ENCODE measurements at places on chromosomes 11 and 22.
A peak's percentile ranks its signal among the peaks of the same experiment; 100 is the strongest.

- DNase-seq: no peak
These were observed 839.2 kb downstream of the TBC1D22A start for GRCh38 chr22:47601666-47602065.

GRCh38 chr11:121773076-121773475 lies 320.3 kb upstream of the SORL1-AS1 start:
- DNase-seq: no peak

- DNase-seq: no peak
These were observed 20.5 kb upstream of the TP53I11 start for GRCh38 chr11:44971185-44971584.

GRCh38 chr11:126817523-126818450 lies 182.8 kb downstream of the KIRREL3 start:
- no peak for DNase-seq

DNA sequence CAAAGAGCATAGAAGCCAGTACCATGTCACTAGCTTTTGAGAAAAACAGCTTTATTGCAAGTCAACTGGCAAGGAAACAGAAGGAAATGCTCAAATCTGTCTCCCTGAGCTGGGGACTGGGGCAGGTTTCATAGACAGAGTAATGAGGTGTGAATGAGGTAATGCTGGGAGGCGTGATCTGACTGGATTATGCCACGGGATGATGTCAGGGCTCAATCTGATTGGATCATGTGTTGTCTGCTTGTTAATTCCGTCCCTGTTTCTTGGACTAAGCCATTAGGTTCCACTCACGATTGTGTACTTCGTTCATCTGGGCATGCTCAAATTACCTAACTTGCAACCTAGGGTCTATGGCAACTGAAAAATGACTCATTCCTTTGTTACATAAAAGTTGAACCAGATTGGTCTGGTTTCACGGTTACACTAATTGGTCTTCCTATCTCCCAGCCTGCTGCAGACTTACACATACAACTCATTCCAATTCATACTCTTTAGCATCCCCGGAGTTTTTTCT lies 20.2 kb upstream of the OR10A5 start:
- no peak for DNase-seq

DNA sequence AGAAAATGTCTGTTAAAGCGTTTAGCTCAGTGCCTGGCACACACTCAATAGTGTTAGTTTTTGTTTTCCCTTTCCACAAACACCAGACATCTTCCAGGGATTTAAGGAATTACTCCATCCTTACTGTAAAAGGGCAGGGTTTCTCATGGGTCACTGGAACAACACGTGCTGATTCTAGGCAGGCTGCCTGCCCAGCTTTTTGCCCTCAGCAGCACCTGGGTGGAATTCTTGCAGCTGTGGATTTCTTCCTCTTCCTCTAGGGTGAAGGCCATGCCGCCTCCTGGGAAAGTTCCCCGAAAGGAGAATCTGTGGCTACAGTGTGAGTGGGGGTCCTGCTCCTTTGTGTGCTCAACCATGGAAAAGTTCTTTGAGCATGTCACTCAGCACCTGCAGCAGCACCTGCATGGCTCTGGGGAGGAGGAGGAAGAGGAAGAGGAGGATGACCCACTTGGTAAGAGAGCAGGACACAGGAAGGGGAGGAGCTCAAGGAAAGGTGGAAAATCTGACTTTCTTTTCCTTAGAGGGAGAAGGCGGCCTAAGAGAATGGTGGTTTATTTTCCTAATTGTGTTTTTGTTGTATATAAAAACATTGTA lies 5.4 kb downstream of the HINFP start:
- no peak for DNase-seq

DNA sequence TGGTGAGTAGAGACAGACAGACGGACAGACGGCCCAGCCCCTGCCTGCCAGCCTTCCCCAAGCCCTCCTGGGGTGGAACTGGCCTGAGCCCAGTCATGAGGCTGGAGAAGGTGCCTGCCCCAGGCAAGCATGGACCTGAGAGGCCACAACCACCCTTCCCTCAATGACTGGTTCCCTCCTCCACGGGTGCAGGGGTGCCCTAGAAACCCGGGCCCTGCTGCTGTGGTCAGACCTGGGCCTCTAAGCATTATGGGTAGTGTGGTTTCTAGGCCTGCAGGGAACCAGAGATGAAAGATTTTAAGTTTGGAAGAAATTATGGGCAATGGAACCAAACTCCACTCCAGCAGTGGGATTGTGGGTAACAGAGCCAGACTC lies 13.5 kb downstream of the RHBDD3 start:
- no peak for DNase-seq

DNA sequence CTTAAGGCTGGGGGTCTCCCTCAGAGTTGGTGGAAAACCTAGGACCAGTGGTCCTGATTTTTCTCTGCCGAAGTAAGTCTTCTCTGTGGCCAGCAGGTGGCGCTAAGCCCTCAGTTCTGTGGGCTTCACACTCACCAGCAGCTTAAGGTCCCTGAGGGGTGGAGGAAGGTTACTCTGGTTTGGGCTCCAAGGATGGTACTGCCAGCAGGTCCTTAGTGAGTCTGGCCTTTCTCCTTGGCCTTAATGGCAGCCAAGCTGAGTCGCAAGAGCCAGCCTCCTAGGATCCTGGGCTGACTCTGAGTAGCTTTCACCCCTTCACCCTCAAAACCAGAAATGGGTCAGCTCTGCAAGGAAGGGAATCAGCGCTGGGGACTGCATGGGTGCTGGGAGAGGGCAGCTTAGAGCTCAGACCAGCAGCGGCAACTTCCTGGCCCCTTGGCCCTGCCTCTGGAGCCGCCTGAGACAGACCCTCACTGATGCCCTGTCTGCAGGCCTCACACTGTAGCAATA lies 4.4 kb downstream of the KCNJ11 start:
- peak; percentile 70 for DNase-seq

DNA sequence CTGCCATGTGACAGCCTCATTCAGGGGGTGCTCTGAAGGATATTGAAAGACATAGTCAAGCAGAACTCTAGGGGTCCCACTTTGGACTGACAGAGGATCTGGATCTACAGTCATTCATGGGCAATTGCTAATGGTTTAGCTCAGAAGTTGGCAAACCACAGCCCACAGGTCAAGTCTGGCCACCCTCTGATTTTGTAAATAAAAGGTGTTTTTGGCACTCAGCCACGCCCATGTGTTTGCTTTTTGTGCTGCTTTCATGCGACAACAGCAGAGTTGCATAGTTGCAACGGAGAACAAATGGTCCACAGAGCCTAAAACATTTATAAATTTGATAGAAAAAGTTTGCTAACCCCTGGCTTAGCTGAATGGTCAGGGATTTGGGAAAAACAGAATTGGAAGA lies 41.7 kb downstream of the RPS6KA4 start:
- DNase-seq: no peak

DNA sequence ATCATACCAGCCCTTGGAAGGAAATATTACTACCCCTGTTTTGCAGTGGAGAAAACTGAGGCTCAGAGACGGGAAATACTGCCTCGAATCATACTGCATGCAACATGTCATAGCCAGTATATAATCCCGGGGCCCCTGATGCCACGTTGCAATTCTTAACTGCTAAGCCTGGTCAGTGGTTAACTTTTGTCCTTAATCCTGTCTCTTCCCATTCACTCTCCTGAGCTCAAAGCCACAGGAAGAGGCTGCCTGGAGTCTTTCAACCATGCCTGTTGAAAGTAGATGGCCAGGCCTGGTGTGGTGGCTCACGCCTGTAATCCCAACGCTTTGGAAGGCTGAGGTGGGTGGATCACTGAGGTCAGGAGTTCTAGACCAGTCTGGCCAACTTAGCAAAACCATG lies 166.6 kb downstream of the MIAT start:
- no peak for DNase-seq

GRCh38 chr22:49193348-49193747 lies 634.3 kb downstream of the BRD1 start:
- no peak for DNase-seq

DNA sequence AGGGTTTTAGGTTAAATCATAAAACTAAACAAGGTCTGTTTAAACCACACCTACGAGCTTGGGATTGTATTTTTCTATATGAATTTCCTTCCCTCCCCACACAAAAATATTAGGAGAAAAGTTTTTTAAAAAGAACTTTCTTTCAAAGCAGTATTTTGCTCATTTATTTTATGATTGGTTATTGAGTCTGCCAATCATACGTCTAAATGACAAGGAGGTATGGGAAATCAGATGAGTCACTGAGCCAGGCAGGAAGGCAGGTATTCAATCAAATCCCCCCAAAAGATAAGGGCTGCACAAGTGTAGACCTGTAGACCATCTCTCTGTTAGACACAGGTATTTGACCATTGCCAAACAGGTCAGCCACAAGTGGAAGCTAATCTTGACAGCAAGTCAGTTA lies 440.1 kb upstream of the CCDC90B start:
- no peak for DNase-seq

DNA sequence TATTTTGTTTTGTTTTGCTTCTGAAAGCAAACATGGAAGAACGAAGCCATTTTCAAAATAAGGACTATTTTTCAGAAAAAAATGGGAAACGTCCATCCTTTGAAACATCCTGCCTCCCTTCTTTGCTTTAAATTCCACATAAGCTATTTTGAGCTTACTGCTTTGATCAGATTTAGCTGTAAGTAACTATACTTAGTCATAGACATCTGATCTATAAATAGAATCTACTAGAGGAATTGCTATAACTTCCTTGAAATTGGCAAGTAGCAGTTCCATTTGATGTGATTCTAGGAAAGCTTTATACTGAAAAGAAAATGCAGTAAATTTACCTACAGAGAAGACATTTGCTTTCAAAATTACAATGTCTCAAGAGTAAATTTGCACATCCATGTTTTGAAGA lies 305.8 kb downstream of the TTC28 start:
- no peak for DNase-seq

- DNase-seq: no peak
These were observed 34.3 kb downstream of the PLEKHA7 start for GRCh38 chr11:16979703-16980622.

- DNase-seq: peak; percentile 44
These were observed at the start of gene GLB1L2 for GRCh38 chr11:134331354-134332188. Gene GLB1L2 (plus strand): TSS chr11:134331988. CDS start chr11:134332062, 74 bp downstream.

DNA sequence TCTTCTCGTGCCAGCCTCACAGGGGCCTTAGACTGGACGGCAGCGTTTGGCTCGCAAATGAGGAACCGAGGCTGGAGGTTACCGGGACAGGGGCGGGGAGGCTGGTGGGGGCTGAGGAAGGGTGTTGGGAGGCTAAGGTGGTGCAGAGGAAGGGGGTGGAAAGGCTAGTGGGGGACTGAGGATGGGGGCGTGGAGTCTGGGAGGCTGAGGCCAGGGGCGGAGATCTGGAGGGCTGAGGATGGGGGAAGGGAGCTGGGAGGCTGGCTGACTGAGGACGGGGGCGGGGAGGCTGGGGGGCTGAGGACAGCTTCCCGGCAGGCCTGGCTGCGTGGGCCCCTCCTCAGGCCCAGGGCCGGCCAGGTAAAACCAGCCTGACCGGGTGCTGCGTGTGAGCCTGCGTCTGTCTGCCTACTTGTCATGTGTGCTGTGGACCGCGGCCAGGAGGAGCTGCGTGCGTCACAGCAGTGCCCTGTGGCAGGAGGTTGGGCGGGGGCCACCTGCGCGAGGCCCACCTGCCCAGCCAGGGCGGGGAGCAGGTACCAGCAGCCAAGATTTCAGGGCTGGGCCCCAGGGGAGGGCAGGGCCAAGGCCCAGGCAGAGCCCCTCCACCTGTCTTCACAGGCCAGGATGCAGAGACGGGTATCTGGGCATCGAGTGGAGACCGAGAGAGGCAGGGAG lies 9.4 kb upstream of the PIM3 start:
- DNase-seq: no peak

DNA sequence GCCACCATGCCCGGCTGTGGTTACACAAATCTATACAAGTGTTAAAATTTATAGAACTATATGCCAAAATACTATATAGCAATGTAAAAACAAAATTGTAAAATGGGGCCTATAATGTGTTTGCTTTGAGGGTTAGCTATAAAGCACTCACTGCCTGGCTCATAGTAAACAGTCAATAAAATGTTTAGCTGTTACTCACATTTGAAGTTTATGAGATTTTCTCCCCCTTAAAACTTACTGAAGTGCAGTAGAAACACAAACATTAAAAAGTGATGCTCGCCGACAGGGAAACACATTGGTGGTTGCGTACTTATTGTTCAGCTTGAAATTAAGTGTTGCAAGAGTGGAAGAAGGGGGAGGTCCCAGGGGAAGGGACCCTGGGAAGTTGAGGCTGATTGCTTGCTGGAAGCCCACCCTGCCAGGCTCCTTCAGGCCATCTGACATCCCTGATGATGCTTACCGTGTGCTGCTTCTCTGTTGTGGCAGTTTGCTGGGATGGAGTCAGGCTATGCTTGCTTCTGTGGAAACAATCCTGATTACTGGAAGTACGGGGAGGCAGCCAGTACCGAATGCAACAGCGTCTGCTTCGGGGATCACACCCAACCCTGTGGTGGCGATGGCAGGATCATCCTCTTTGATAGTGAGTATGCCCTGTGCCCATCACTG lies 52.1 kb downstream of the KREMEN1 start:
- DNase-seq: no peak

DNA sequence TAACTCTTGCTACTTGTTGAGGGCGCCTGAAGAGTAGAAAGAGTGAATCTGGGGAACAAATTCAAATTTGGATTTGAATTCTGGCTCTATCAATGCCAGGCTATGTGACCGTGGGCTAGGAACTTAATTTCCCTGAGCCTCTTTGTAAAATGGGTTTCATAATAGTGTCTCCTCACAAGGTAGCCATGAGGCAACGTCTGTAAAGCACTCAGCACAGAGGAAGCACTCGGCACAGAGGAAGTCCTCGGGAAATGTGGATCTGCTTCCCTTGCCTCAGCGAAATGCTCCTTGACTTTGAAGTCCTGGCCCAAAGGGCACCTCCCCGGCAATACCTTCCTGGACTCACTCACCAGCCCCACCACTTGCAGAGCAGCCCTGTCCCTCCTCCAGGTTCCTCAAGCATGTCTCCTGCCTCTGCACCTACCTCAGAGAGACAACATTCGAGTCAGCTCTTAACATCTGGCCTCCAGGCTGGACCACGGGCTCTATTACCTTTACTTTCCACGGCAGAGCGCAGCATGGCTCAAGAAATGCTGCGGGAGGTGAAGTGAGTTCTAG lies 17.7 kb downstream of the CD6 start:
- no peak for DNase-seq

GRCh38 chr11:131441051-131441810 lies 70.8 kb downstream of the NTM start:
- no peak for DNase-seq

- DNase-seq: no peak
These were observed 5.1 kb downstream of the MB start for GRCh38 chr22:35611891-35612576.

DNA sequence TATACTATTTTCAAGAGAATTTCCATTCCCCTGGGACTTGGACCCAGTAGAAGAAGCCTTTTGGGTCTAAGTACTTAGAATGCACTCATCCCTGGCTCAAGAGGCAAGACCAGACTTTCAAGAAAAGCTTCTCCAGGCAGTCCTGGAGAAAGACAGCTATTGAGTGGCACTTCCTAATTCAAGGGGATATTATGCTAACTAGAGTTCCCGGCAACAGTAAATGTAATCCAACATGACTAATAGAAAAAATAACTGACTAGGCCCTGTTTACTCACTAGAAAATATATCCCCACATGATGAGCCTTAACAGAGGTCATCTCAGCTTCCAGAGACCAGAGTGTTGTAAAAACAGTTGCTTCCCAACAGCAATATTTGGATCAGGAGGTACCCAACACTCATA lies 47.2 kb upstream of the AKIP1 start:
- DNase-seq: no peak

GRCh38 chr11:133383201-133383600 lies 149.1 kb downstream of the OPCML start:
- DNase-seq: no peak
